ENCODE measurements at places on chromosomes 3 and 15.

DNA sequence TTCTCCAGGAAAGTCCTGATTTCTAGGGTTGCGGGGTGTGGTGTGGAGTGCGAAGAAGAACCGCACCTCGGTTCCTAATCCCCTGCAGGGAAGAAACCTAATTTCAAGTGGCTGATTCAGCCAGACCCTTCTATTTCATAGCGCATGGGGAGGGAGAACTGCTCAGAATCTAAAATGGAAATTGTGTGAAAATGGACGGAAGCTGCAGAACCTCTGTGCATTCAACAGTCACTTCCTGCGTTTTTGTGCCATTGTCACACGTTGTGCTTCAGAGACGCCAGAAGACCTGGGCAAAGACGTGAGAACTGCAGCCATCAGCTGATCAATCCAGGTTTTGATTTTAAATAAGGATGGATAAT is 1.2 kb downstream of the SIDT1 start:
- DNase-seq, result peak; percentile 18

- no peak for DNase-seq
Observed at GRCh38 chr15:56930669-56931313, 12.3 kb downstream of the TCF12 start.

DNA sequence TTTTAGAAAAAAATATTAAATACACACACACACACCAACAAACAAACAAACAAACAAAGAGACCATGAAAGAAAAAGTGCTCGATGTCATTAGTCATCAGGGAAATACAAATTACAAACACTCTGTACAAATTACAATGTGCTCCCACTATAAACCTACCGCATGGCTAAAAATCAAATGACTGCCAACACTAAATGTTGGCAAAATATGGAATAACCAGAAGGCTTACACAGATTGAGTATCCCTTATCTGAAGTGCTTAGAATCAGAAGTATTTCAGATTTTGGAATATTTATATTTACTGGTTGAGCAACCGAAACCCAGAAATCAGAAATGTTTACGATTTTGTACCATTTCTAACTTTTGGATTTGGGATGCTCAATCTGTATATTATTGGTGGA is 33.4 kb downstream of the CDV3 start:
- DNase-seq, result no peak

DNA sequence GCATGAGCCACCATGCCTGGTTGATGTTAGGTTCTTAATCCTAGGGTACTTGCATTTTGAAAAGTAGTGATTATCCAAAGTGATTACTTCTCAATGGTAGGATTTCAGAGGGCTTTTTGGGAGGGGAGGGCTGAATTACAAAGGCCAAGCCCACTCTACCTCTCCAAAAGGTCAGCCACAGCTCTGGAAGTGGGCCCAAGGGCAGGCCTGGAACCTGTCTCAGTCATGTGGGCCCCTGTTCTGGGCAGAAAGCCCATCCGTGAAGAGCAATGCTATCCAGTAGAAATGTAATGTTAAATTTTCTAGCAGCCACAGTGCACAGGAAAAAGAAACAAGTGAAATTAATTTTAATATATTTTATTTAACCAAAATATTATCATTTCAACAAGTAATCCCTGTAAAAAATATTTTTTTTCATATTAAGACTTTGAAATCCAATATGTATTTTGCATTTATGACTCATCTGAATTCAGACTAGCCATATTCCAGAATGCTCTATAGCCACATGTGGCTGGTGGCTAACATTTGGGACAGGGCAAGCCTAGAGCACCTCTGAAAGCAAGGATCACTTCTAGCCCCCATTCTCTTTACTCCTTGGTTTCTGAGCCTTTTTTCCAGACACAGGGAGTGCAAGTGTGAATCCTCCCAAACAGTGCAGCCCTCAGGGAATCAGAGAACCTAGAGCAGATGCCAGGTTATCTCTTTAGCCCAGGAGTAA is 16.8 kb downstream of the RFT1 start:
- DNase-seq, result no peak

GRCh38 chr3:152331018-152331541 is 62.4 kb downstream of the MBNL1 start:
- no peak for DNase-seq

Data from stimulated activated CD4-positive, alpha-beta T cell treated with anti-CD3 and anti-CD28 coated beads, Interleukin-1b, Interleukin-23, amount 100 ng/mL, for 4 hours (primary cell).